ENCODE measurements at places on chromosomes 16 and 17.

- DNase-seq, result no peak
Observed at GRCh38 chr16:79843631-79844043, 243.1 kb upstream of the MAF start.

DNA sequence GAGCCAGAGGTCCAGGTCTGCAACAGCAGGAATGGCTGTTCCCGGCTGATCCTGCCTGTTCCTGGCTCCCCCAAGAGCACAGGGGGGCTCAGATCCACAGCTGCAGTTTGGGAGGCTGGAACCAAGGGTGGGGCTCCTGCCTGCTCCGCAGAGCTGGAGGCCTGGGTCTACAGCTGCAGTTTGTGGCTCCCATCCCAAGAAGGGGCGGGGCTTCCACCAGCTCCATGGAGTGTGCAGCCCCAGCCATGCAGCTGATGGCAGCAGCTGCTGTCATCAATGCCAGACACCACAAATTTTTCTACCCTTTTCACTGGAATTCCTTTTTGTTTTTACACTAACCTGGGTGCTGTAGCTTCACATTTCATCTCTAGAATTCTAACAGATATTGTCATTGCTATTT lies 135.4 kb upstream of the KIF2B start:
- no peak for DNase-seq

DNA sequence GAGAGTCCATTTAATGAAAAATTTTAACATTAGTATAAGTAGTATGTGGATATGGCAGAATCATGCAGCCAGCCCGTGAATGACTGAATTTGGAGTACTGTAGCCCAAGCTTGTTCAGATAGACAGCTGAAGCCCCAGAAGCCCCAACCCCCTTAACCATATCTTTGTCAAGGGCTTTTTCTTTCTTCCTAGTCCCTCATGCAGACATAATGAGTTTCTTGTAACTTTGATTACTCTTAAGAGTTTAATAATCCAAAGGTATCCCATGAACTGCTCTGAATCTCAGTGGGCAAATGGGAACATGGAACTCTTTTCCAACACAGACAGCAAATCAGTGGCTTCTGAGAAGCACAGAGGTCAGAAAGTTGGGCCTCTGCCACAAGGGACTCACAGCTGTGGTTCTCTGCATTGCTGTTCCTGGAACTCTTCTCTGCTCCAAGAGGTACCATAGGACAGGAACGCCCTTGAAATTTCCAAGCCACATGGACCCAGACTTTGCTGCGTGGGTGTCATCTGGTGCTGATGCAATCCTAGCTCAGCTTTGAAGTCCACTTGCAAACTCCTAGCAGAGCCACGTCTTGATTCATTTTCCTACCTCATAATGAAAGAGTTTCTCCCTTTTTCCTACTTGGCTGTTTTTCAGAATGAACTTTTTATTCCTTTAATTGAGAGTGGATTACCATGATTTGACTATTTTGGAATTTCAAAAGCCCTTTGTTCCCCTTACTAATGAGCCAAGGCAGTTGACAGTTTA lies 18.1 kb downstream of the LYRM1 start:
- no peak for DNase-seq

GRCh38 chr17:17804007-17804406 lies 32.8 kb downstream of the SREBF1 start:
- no peak for DNase-seq

DNA sequence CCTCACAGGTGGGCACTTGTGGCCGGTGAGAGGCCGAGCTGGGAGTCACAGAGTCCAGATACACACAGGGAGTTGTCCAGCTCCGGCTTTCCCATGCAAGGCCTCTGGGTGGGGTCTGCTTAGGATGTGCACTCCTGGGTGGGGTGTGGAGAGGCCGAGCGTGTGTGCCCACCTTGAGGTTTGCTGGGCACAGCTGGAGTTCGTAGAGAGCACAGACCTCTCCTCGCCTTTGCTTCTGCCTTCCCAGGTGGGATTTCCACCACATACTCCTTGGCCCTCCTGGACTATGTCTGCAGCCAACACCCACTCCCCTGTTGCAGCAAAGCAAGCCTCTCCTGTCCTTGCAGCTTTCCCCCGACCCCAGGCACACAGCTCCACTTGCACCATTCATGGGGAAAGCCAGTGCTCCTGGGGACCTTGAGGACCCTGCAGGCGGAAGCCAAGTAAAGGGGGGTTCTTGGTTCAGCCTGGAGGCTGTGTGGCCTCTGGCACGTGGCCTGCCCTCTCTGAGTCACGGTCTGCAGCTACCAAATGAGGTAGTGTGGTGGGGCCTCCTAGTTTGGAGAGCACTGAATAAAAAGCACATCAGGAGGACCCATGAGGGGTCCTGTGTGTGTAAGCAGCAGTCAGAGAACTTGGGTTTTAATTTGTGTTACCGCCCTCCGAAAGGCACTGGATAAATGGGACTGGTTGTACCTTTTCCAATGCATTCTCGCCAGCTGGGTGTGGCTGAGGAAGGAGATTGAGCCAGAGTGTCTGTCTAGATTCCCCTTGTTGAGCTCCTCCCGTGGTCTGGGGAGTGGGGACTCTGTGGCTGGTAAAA lies 31.5 kb downstream of the MPRIP start:
- DNase-seq, result no peak
